ENCODE measurements at places on chromosomes 6 and 20. TPM values are rescaled to one million over a fixed set of nuclear protein-coding genes. Genes with fewer than 3 reads are reported as not detected.

DNA sequence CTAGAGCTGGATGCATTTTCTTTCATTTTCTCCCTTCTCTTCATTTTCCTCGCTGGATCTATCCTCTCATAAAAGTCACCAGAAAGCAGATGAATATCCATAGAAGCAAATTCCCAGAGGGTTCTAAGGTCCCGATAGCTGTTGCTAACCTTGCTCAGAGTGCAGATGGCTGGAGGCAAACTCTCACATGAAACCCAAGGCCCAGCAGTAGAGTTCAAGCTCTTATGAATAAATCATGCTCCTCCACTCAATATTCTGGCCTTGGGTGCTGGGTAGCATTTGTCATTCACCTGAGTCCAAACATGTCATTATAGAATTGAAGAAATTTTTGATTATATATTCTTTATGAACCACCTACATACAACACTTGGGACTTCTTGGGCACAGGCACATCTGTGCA, 539.7 kb upstream of the MARCKS start:
- DNase-seq = no peak

GRCh38 chr20:19114410-19114809, 98.0 kb upstream of the SLC24A3 start:
- DNase-seq = no peak

- no peak for DNase-seq
Measured at GRCh38 chr6:79440598-79440997, 96.6 kb downstream of the LCA5 start.

DNA sequence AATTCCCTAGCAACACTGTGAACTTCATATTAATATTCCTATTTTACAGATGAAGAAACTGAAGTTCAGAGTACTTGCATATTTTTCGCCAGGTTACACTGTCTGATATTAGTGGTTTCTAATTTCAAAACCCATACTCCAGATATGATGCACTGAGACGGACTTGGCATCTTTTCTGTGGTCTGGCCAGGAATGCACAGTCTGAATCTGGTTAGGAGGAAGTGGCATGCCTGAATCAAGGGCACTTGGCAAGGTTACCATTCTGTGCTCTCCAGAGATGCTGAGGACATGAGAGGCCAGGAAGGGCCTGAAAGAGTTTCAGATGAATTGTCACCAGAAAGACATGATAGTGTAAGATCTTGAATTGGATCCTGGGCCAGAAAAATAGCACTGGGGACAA, 150.1 kb downstream of the HAO1 start:
- no peak for DNase-seq

DNA sequence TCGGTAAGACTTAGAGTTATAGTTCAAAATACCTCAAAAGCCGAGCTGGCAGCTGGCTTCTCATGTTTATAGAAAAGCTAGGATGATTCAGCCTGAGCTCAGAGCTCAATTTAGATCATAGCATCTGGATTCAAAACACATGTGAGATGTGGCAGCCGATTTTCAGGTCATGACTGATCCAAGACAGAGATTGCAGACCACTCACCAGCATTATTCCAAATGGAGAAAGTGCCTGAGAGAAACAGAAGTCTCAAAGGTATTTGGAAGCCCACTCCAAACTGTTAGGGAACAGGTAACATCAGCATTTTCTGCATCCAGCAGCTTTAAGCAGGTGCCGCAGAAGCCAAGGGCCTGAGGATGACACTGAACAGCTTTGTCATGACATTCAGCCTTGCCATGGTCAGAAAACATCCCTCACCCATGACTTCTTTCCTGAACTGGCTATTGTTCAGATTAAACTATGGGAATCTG, 102.2 kb downstream of the BACH2 start:
- DNase-seq = no peak

- no peak for DNase-seq
Measured at GRCh38 chr6:109428889-109429477, 11.4 kb downstream of the PPIL6 start.

DNA sequence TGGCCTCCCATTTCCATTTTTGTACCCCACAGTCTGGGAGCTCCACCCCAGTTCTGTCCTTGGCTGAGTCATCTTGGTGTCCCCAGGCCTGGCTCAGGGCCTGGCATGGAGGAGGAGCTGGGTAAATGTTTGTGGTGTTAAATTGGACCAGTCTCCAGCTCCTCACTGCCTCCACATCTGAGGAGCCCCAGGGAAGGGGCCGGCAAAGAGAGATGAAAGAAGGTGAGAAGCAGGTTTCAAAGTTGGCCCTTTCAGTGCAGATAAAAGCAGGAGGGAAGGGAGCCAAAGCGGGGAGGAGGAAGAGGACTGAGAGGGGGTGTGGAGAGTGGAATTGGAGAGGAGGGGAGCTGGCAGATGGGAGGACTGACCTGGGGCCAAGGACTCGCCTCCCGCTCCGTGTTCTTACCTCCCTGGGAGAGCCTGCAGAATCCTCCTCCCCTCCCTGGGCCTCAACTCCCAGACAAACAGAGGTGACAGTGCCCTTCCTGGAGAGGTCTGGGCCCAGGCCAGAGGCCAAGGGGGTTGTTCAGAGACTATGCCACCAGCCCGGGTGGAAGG, 89.0 kb downstream of the CD40 start:
- DNase-seq = no peak

DNA sequence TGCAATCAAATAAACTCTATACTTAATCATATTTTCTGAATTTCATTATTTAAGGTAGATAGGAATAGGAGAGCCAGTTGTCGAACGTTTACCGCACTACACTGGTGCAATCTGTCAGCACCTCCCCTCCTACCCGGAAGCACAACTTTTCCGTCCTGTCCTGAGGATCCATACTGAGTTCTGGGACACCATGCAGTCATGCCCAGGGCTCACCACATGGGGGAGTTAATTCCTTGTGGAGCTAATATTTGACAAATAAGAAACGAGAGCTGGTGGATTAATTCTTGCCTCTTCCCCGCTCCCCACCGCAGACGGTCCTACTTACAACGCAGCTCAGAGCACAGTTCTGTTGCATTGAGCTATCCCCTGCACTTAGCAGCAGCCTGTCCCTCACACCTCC, 107.7 kb upstream of the RALGAPA2 start:
- DNase-seq = no peak

- DNase-seq = no peak
Measured at GRCh38 chr6:9307786-9308185, 872.4 kb upstream of the SLC35B3 start.

DNA sequence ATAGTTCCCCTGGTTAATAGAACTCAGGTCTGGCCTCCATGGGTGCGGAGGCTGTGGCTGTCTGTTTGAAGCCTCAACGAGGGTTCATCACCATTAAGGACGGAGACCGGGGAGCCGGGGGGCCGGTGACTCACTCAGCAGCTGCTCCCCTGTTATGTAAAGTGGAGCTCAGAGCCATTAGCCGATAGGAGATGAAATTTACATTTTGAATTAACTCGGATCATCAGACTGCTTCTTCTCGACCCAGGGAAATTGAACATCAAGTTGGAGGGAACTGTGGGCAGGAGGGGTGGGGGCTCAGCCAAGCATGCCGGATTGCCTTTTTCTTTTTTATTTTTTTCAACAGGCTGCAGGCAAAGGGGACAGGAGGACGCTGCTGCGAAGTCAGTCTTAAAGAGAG, 12.3 kb downstream of the PCK1 start:
- no peak for DNase-seq

GRCh38 chr6:104326173-104327001, 533.3 kb downstream of the HACE1 start:
- DNase-seq = no peak

- no peak for DNase-seq
Measured at GRCh38 chr6:129314575-129314974, 395.4 kb downstream of the ARHGAP18 start.

DNA sequence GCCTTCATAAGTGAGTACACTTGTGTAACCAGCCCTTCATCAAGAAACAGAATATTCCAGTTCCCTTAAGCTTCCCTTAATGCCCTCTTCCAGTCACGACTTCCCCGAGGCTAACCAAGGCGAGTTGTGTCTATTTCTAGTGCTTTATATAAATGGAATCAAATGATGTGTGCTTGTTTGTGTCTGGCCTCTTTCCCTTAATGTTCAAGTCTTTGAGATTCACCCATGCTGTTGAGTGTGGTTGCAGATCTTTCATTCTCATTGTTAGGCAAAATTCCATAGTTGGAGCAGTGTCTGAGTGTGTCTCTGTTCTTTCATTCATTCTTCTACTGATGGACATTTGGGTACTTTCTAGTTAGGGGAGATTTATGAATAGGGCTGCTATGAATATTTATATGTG, 135.0 kb downstream of the CEBPB start:
- no peak for DNase-seq

GRCh38 chr6:150253489-150253888, 110.6 kb downstream of the PPP1R14C start:
- no peak for DNase-seq

- no peak for DNase-seq
Measured at GRCh38 chr20:6341491-6341890, 218.7 kb upstream of the FERMT1 start.

- DNase-seq = no peak
Measured at GRCh38 chr20:46364670-46365486, 41.5 kb downstream of the ELMO2 start.

DNA sequence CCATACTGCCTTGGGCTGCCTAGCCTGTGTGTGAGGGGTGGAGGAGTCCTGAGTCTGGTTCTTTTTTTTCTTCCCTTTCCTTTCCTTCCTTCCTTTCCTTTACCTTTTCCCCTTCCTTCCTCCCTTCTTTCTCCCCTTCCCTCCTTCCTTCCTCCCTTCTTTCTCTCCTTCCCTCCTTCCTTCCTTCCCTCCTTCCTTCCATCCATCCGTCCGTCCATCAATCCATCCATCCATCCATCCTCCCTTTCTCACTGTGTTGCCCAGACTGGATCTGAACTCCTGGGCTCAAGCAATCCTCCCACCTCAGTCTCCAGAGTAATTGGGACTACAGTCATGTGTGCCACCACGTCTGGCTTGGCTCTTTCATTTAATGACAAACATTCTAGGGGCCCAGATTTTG, 750.7 kb upstream of the CHD6 start:
- DNase-seq = no peak

GRCh38 chr6:143701349-143702234, 23.8 kb downstream of the PHACTR2 start:
- DNase-seq = no peak

DNA sequence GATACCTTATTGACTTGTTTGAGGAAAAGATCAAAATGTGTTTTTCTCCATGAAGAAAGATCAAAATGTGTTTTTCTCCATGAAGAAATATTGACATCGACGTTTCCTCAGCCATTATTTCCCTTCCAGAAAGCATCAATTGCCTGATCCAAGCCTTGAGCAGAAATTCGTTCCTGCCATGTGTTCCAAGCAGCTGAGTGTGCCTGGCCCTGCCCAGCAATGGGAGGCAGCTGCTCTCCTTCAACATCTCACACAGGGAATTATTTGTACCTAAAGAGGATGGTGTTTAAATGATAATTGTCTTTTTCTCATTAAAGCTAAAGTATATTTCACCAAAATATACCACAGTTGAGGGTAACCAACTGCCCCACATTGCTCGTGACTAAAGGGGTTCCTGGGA, 7.8 kb upstream of the DUSP22 start:
- no peak for DNase-seq

GRCh38 chr6:150410906-150411305, 42.1 kb downstream of the IYD start:
- DNase-seq = no peak

- no peak for DNase-seq
Measured at GRCh38 chr20:1448081-1448620, 18.5 kb downstream of the NSFL1C start.

LPA gene
- total RNA-seq = not detected

IL17A gene
- total RNA-seq = 1.3 TPM

TREML4 gene
- total RNA-seq = not detected

NKX2-2 gene
- not detected for total RNA-seq

PRSS16 gene
- 1.3 TPM for total RNA-seq

CDH26 gene
- total RNA-seq = 1.6 TPM

RCAN2 gene
- total RNA-seq = 0.74 TPM

SMLR1 gene
- total RNA-seq = not detected

GGTLC1 gene
- not detected for total RNA-seq

SNRPB2 gene
- total RNA-seq = 104 TPM

POFUT1 gene
- total RNA-seq = 39.7 TPM

TXLNB gene
- total RNA-seq = 0.32 TPM

TRIM31 gene
- total RNA-seq = not detected
